ENCODE measurements at places on chromosomes 1 and 21.

- no peak for DNase-seq
Measured at GRCh38 chr1:234776256-234776875, 166.4 kb upstream of the IRF2BP2 start.

GRCh38 chr1:204110894-204111633 lies 38.1 kb downstream of the SOX13 start:
- no peak for DNase-seq

DNA sequence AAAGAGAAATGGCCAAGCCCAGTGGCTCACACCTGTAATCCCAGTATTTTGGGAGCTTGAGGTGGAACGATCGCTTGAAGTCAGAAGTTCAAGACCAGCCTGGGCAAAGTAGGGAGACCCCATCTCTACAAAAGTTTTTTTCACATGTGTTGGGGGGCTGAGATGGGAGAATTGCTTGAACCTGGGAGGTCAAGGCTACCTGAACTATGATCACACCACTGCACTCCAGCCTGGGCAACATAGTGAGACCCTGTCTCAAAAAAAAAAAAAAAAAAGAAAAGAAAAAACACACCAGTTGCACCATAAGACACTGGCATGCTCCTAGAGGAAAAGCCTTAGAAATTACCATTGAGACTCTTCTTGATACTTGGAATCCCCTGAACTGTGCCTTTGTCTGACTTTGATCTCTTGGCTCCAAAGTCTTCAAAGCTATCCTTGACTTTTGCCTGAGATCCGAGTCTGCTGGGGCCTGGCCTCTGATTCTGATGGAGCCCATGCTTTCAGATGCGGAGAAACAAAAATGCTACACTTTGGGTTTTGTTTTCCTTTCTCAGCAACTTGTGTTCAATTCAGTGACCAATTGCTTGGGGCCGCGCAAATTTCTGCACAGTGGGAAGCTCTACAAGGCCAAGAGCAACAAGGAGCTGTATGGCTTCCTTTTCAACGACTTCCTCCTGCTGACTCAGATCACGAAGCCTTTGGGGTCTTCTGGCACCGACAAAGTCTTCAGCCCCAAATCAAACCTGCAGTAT lies 33.7 kb downstream of the ATP5PO start:
- no peak for DNase-seq

GRCh38 chr1:35866991-35867390 lies 16.0 kb upstream of the AGO1 start:
- no peak for DNase-seq

DNA sequence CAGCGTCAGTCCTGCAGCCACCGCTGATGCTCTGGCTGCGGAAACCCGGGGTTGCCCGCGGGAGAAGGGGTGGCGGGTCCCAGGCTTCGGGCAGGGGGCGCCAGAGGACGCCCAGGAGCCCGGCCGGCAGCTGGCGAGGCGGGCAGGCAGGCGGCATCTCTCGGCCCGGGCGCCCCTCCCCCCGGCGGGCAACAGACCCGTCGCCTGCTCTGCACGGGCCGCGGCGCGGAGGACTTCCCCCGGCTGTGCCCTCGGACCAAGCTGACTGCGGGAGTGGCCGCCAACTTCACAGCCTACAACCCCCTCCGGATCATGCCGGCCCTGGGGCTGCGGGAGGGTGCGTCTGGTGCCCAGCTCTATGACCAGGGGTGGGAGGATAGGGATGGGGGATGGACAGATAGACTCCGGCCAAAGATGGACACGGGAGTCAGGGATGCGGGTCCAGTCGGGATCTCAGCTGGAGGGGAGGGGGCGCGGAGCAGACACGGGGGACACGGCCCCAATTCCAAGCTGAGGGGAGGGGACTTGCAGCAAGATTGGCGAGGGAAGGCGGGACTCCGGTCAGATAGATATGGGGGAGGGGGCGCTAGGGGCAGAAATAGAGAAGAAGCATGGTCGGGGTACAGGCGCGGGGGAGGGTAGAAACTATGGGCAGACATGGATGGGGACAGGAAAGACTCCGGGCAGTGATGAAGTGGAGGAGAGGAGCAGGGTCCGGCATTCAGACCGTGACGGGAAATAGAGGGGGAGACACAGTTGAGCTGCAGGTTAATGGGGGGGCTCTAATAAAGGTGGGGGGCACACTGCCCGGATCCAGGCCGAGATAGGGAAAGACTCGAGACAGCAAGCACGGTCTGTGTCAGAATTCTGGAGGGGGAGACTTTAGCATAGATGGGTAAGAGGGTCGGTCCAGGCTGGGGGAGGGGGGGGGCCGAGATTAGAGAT lies 1.1 kb downstream of the ADGRB2 start:
- peak; percentile 82 for DNase-seq

- DNase-seq = no peak
Measured at GRCh38 chr1:32307324-32307723, 15.4 kb downstream of the HDAC1 start.

- no peak for DNase-seq
Measured at GRCh38 chr1:157466011-157466410, 86.3 kb downstream of the FCRL5 start.

DNA sequence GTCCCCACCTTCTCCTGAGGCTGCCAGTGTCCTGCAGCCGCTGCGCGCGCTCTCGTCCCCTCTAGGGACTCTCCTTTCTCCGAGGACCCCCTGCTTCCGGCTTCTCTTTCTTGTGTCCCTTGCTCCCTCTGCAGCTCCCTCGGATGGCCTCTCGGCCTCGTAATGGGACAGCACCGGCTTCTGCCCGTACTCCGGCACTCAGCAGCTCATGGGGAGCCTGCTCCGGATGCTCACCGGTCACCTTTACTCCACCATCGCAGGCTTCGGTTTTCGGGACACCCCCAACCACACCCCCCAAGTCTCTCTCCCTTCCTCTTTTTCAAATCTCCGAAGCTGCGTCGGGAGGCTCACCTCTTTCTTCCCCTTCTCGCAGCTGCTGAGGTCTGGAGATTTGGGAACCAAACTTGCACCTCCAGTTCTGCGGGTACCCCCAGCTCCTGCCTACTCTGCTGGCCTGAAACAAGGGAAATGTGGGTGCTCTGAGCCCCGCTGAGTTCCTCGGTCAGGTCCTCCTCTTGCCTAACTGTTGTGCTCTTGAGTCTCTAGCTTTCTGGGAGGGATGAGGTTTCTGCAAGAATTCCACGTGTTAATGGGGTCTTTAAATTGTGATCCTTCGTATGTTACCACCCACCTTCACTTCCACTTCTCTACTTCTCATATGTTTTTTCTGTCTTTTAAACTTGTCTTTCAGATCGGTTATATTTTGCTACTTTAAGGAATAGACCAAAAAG lies 930 bp downstream of the CDC14A start:
- DNase-seq = peak; percentile 10

DNA sequence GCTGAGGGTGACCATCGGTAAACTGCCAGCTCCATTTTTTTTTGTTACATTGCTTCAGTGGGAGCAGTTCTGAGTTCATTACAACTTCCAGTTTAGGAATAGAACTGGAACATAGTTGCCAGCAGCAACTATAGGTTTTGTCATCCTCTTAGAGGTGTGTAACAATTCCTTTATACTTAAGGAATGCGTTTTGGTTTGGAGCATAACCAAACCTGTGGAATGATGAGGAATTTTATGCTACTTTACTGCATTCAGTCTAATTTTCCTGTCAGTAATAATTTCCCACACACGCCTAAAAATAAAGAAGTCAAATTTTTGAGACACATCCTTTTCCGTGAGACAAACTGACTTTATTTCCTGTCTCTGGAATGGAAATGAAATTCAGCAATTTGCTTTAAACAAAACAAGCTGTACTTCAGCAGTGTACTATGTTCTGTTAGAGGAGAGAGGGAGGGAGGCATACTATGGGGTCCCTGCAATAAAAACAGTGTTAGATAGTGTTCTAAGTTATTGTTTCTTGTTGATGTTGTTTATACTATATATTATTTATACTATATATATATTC lies 4.8 kb upstream of the AMPD1 start:
- DNase-seq = no peak

DNA sequence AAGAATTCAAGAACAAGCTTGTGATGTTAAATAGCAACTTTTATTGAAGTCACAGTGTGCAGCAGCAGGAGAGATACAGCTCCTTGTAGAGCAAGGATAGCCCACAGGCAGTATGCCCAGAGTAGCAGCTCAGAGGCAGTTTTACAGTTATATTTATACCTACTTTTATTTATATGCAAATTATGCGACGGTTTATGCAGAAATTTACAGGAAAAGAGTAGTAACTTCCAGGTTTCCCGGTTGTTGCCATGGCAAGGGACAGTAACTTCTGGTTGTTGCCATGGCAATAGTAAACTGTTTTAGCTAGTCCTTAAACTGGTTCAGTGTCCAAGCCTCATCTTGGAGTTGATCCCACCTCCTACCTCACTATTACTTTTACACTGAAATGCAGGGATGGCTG lies 344.6 kb upstream of the LYPLAL1 start:
- no peak for DNase-seq

DNA sequence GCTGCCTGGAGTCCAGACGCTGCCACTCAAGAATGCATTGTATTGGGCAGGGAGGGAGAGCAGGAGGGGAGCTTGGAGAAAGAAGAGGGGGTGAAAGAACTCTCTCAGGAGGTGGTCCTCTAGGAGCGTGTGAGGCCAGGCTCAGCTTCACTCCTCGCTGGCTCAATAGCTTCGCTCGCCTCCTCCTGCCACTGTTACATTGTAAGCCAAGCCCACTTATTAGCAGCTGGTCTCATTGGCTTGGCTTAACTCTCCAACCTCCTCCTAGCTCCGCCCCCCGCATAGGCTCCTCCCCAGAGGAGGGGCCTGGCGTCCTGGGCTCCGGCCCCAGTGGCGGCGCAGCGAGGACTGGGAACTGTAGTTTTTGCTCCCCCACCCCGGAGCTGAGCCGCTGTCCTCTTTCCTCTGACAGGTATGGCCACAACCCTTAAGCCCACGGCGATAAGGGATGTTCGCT lies at the start of gene KCNN3:
Gene KCNN3, minus strand, starts transcription at position 167 of the 457 bp plus-strand sequence. CDS start 317 bp downstream, outside the sequence.
- peak; percentile 90 for DNase-seq

DNA sequence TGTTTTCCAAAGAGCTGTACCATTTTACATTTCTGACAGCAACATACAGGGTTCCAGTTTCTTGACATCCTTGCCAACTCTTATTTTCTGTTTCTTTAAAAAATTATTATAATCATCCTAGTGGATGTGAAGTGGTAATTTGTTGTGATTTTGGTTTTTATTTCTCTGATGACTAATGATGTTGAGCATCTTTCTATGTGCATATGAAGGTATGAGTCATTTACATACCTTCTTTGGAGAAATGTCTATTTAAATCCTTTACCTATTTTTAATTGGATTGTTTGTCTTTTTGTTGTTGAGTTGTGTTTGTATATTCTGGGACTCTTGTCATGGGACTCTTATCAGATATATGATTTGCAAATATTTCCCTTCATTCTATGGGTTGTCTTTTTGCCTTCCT lies 20.8 kb upstream of the MPC2 start:
- DNase-seq = no peak

- no peak for DNase-seq
Measured at GRCh38 chr1:186220067-186220466, 155.0 kb downstream of the TPR start.
